ENCODE measurements at places on chromosomes 12 and 14.

- DNase-seq: peak; percentile 3
Observed at GRCh38 chr12:62934799-62935674, at the start of gene PPM1H. Gene PPM1H, minus strand, starts transcription at chr12:62935150. Its CDS starts 414 bp downstream, at chr12:62934736.

- peak; percentile 69 for DNase-seq
Observed at GRCh38 chr12:6606331-6607131, 648 bp downstream of the CHD4 start.

DNA sequence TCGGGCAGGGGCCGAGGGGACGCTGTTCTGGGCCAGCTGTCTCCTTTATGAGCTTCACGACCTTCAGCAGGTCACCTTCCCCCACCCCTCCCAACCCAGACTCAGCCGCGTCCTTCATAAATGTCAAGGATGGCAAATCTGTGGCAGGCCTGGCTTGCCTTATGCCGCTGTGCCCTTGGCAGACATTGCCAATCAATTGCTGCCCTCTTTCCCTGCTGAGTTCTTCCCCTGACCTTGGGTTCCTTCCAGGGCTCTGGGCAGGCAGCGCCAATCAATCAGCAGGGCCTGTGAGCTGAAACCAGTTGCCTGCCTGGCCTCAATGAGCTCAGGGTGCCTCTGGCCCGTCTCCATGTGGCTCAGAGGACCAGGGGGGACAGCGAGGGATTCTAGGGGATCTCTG is 7.7 kb downstream of the FAM222A start:
- DNase-seq: no peak

GRCh38 chr14:29217813-29218450 is 451.3 kb downstream of the FOXG1 start:
- no peak for DNase-seq
